Pancreas (tissue), 10 donors: ENCODE measurements at places on chromosomes 4 and X. TPM values are rescaled to one million over a fixed set of nuclear protein-coding genes. Genes with fewer than 3 reads are reported as not detected.

PPBP gene
- total RNA-seq = not detected

GATA1 gene
- not detected for total RNA-seq

STATH gene
- not detected for total RNA-seq

GRCh38 chr4:120055162-120055561 lies 11.5 kb downstream of the MAD2L1 start:
- DNase-seq = no peak

DNA sequence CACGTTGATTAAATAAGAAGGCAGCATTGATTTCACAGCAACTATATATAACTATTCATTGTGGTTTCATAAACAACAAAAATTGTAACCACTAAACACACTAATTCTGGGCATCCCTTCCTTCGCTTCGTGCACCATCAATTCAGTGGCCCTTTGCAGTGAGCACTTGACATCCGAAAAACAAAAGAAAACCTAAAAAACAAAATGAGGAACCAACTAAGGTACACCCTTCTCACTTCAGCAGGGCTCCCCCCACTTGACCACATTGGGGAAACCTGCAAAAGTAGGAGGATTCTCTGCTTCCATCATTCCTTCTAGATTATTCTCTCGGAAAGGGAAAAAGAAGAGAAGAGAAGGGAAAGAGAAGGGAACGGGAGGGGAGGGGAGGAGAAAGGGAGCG lies 28.3 kb downstream of the NBDY start:
- DNase-seq = no peak

DNA sequence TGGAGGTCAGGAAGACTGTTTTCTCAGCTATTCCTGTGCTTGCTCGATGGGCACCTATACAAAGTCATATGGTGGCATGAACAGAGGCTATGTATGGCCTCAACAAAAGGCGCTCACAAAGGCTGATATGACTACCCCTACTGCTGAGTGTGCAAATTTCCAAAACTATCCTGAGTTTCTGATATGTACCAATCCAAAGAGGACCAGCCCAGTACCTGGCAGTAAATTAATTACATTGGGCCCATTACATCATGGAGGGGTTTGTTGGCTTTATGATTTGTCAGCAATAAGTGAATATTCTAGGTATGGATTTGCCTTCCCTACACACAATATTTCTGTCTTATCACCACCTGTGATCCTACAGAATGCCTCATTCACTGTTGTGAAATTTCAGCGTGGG lies 12.3 kb downstream of the MAGED1 start:
- no peak for DNase-seq

GRCh38 chr4:180587379-180587778 lies 1655.8 kb upstream of the TENM3 start:
- no peak for DNase-seq

DNA sequence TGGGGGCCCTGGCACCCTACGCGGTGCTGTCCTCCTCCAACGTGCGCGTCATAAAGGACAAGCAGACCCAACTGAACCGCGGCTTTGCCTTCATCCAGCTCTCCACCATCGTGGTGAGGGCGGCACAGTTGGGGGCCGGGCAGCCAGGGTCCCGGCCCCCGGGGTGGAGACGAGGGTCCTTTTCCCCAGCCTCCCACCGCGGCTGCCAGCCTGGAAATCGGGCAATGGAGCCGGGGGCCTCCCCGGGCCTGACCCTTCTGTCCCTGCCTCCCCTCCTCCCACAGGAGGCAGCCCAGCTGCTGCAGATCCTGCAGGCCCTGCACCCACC lies 13.7 kb upstream of the UBA1 start:
- DNase-seq = no peak

- no peak for DNase-seq
These were observed 135.4 kb downstream of the GC start for GRCh38 chr4:71648448-71648847.

- DNase-seq = no peak
These were observed 67.9 kb downstream of the PPP3CA start for GRCh38 chr4:101279377-101279871.
